ENCODE measurements at places on chromosomes 5 and 9. TPM values are rescaled to one million over a fixed set of nuclear protein-coding genes. Genes with fewer than 3 reads are reported as not detected.
A peak's percentile ranks its signal among the peaks of the same experiment; 100 is the strongest.

DNA sequence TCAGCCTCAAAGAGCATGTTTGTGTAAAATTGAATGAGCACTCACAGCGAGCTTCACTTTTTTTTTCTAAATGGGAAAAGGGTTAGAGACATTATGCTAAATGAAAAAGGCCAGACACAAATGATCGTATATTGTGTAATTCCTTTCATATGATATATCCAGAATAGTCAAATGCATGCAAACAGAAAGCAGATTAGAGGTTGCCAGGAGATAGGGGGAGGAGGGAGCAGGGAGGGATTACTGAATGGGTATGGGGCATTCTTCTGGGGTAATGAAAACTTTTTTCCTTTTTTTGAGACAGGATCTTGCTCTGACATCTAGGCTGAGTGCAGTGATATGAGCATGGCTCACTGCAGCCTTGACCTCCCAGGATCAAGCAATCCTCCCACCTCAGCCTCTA, 47.1 kb downstream of the DMAC1 start:
- DNase-seq = peak; percentile 8

DNA sequence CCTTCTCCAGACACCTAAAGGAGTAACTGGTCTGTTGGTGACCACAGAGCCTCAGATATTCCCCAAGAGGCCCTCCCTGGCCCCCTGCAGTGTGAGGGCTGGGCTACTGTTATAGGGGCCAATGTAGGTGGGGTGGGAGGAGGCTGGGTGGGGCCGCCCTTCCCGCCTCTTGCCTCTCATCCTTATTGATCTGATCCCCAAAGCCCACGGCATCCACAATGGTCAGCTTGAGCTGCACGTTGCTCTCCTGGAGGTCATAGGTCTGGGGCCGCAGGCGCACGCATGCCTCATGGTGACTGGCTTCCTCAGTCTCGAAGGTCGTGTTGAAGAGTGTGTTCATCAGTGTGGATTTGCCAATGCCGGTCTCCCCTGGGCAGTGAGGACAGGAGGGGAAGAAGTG, 13.0 kb downstream of the SEPTIN8 start:
- no peak for DNase-seq

Gene PCDHGB2
- total RNA-seq = not detected

- DNase-seq = no peak
Observed at GRCh38 chr5:135678640-135679268, 100.0 kb upstream of the CXCL14 start.

- DNase-seq = no peak
Observed at GRCh38 chr5:40660751-40661150, 19.0 kb upstream of the PTGER4 start.

Gene PCDHB7
- total RNA-seq = not detected

Gene NFX1
- total RNA-seq = 20.3 TPM

DNA sequence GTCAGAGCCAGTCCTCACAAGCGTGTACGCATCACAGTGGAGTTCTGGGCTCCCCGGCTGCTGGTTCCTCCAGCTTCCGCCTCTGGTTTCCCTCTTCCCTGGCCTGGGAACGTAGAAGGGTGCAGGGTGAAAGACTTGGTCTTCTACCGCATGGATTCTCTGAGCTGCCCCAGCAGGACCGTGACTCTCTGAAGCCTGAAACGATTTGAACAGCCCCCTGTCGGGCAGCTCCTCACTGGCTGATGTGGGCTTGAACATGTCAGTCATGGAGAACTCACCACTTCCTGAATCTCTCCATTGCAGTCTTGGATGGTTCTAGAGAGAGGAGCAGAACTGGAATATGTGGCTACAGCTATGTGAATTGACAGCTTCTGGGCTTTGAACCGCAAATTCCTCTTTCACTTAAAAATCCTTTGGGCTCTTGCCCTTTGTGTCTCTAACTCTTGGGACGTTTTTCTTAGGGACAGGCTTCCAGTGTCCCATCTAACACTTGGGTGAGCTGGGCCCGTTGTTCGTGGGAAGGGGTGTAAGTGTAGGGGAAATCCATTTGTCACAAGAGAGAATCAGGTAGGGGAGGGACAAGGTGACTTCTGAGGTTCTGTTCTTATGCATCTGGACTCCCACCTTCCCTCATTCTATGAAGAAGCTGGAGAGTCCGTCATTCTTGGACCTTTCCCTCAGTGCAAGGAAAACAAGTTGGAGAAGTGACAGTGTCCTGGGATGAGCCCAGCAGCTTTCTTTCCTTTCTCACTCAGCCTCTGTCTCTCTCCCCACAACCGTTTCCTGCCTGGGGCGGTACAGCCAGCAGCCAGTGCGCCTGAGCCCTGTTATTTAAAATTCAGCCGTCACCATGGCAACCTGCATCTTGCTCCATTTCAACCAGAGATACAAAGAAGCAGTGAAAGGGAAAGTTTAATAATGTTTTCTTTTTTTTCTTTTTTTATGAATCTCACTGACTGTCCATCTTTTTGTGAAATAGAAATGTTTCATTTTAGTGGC, 84.7 kb downstream of the PTTG1 start:
- DNase-seq = no peak

DNA sequence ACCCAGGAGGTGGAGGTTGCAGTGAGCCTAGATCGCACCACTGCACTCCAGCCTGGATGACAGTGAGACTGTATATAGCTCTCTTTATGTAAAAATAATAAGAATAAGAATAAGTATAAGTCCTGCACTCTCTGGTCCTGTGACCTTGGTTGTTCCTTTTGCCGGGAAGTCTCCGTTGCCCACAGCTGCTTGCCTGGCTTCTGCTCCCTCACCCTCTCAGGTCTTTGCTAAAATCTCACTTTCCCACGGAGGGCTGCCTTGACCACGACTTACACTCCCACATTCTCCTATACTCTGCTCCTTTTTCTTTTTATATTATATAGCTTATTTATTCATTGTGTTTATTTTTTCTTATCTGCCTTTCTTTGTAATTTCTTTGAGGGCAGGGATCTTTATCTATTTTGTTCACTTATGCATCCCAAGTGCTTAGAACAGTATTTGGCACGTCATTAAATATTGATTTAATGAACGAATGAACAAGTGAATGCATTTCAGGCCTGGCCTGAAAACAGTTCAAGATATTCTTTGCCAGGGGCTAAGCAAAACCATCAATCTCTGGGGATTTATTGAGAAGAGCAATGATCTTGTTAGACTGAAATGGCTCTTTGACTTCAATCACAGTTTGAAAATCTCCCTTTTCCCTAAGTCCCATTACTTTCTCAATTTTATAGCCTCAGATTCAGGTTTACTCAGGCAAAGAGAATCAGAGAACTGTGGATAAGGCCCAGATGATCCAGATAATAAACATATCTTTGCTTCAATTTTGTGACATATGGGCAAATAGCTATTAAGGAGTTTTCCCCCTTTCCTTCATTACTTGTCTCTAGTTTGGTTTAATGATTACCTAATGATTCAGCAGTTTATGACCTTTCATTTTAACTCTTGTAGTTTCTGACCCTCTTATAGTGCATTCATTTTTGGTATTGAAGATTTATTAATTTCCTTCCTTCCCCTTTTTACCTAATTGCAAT, 60.8 kb upstream of the TMC1 start:
- DNase-seq = peak; percentile 22

- DNase-seq = no peak
Observed at GRCh38 chr9:120841930-120842684, 615 bp downstream of the PSMD5 start.

DNA sequence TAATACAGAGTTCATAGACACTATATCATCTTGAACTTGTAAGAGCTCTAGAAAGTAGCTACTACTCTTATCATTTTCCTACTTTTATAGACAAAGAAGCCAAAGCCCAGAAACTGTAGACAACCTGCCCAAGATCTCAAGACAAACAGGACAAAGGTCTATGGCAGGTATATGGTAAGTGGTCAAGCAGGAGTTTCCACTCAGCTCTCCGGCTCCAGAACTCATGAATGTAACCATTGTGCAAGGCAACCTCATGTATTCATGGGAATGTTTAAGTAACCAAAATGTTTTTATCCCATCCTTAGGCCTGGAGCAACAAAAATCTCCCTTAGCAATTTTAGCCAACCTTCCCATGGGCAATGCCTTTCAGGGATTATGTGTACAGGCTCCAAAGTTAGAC, 163.4 kb upstream of the PUM3 start:
- peak; percentile 76 for DNase-seq

Gene SPATA6L
- total RNA-seq = 5.4 TPM

Data from stomach (tissue), 19 donors.